RPMI8226 (cell line): ENCODE measurements at places on chromosomes 4 and X.

- no peak for DNase-seq
Measured at GRCh38 chr4:58590722-58591121, 1480.5 kb upstream of the IGFBP7 start.

DNA sequence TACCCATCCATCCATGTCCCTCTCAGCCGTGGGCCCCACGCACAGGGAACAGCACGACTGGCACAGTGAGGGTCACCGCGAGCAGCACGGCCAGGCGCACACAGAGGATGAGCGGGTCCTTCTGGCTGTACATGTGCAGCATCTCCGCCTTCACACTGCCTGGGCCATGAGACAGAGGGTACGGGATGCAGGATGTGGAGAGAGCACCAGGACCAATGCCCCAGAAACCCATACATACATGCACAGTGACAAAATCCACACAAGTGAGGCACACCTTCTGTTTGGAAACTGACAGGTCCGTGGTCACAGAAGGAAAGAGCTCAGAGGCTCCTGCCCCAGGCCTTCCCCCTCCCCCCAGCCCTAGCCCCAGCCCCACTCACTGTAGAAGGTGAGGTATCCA lies 9.5 kb downstream of the SLC38A5 start:
- no peak for DNase-seq

DNA sequence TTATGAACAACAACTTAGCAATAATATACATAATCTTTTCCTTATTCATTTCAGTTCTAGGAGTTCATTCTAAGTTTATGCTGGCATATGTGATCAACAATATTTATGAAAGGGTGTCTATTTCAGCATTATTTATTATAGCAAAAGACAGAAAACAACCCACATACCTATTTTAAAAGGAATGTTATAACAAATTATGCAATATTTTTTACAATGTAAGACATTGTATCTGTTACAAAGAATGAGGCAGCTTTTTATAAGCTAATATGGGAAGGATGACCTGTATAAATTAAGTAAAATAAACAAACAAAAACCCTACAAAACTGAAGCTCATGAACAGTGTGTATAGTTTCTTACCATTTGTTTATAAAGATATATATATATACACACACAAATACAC lies 42.7 kb downstream of the AGTR2 start:
- no peak for DNase-seq

- no peak for DNase-seq
Measured at GRCh38 chrX:40054793-40055192, 43.0 kb downstream of the BCOR start.

- no peak for DNase-seq
Measured at GRCh38 chrX:133655275-133656265, 240.3 kb upstream of the GPC4 start.

DNA sequence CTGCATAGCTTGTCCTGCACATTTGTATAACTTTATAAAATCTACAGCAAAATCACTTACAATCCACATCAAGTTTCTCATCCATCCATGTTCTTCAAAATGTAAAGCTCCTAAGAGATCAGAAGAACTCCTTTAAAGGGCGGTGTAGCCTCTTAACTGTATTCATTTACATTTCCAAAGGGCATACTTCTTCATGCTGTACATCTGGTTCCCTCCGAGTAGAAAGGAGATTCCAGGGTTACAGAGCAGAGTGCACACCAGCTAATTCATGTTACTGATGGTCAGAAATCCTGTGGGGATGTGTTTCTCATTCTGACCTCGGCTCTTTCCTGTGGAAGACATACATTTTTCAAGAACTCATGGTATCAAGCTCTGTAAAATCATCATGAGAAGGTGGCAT lies 231.8 kb downstream of the ARAP2 start:
- no peak for DNase-seq

- no peak for DNase-seq
Measured at GRCh38 chr4:1030031-1030430, 18.6 kb downstream of the FGFRL1 start.

GRCh38 chrX:39164212-39164611 lies 363.0 kb downstream of the MID1IP1 start:
- DNase-seq, result no peak

- peak; percentile 53 for DNase-seq
Measured at GRCh38 chrX:103464774-103465117, 54.5 kb downstream of the RAB40A start.

- DNase-seq, result peak; percentile 87
Measured at GRCh38 chrX:39859991-39860861, 237.5 kb downstream of the BCOR start.

- no peak for DNase-seq
Measured at GRCh38 chrX:17623750-17624149, 113.5 kb upstream of the SCML1 start.

GRCh38 chr4:162803378-162803777 lies 363.3 kb downstream of the NAF1 start:
- no peak for DNase-seq

- peak; percentile 34 for DNase-seq
Measured at GRCh38 chrX:40748977-40749376, 13.6 kb upstream of the MED14 start.

DNA sequence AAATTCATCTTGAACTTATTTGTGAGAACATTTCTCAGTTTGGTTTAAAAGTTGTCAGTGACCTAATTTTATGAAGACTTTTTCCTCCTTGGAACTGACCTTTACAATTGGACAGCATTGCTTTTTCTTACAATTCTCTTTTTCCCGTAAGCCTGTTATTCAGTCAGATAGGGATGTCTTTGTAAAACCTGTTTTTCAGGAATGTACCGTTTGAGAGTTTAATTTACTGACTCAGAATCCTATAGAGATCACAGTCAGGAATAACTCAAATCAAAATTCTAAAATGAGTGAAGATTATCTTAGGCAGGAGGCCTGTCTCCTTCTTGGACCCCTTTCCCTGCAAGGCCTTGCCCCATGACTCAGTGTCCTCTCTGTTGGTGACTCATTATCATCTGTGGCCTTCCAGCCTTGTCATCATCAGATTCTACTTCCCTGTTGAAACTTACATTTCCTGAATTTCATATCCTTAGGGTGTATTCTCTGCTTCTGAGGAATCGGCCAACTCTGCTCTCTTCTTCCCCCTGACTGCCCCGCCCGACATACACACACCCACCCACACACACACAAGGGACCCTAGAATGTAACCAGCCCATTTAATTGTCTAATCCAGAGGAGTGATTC lies 99.8 kb downstream of the ARHGAP10 start:
- no peak for DNase-seq

- DNase-seq, result peak; percentile 52
Measured at GRCh38 chr4:100188829-100189228, 1.4 kb downstream of the DDIT4L start.

GRCh38 chr4:139625482-139625881 lies 40.1 kb upstream of the MGST2 start:
- no peak for DNase-seq
